ENCODE measurements at places on chromosomes 4 and X. TPM values are rescaled to one million over a fixed set of nuclear protein-coding genes. Genes with fewer than 3 reads are reported as not detected.

- no peak for DNase-seq
Observed at GRCh38 chr4:77395481-77395880, 210.1 kb upstream of the CXCL13 start.

DNA sequence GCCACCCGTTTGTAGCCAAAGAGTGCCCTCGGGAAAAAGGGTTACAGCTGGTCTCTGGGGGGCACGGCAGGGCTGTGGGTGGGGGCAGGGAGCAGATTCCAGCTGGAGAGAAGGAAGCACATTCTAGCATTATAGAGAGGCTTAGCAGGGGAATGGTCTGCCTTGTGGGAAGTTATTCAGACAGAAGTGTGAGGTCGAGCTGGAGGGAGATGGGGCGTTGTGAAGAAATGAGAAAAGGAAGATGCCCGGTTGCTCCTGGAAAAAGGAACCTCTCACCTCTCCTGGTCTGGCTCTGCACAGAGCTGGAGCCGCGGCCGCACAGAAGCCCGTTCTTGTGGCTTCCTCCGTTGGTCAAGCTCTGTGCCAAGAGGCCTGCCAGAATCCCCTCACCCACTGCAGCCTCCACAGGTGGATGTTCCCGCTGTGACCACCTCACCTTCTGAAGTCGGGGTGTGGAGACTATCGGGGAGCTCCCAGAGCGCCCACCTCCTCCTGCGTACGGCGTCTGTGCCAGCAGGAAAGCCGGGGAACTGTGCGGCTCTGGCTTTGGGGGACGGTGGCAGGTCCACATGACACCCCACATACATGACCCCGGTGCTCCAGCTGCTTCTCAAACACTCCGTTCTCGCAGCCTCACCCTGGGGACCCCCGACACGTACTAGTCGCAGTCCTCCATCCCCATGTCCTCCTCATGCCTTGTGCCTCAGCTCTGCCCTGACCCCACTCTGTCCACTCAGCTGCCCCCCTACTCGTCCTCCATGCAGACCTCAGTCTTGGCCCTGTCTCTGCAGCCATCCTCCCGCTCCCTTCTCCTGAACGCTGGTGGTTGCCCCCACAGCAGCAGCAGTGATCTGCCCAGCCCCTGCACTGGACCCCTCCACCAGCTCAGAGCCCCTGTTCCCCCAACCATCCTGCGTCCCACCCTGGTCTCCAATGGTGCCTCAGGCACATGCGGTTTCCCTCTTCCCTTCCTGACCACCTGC, 52.2 kb upstream of the HGFAC start:
- DNase-seq = no peak

DNA sequence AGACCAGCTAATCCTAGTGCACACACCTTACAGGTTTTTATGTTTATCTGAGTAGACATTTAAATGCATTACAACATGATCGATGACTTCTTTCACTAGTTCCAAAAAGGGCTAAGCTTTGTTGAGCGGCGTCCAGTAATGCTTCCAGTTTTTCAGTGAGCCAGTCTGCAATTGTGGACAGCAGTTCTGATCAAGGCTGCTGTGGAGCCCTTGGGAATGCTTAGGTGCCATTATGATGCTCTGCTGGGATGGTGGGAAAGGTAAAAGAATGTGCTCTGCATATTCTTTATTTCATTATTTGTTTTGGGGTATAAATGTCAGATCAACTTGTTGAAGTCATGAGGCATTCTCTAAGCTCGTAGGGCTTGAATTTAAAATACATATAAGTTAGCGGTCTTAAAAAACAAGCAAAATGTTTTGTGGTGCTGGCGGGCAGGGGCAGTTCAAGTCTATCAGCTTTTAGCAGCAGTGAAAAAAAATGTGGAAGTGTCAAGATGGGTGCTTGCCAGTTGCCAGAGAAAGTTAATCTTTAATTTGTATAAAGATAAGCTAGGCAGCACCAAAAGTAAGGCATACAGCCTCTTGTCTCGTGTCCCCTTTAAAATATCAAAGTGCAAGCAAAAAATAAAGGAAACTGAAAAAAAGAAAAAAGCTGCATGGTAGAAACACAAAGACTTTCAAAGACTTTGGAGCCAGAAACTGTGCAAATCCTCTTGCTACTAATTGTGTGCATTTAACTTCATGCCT, 5.8 kb downstream of the MID1IP1 start:
- DNase-seq = no peak

NUDT9 gene
- total RNA-seq = 36.0 TPM

HSFX1 gene
- total RNA-seq = 1.3 TPM

GRCh38 chr4:120132935-120133334, 66.3 kb upstream of the MAD2L1 start:
- DNase-seq = no peak

CFP gene
- total RNA-seq = 0.08 TPM

DNA sequence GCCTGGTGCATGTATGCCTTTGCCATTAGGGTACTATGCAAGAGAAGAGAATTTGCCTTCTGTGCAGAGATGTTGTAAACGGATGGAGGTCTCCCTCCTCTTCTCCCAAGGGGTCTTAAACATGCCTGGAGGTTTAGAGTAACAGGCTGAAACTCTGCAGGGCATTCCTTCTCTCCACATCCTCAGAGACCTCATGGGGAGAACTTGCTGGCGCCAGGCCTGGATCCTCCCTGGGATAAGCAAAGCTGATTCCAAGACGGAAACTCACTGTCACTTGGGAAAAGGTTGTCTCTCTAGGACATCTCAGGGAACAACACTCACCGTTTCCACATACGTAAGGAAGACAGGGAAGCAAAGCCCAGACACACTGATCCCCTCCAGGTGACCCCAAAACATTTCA, 76.9 kb upstream of the GPM6B start:
- DNase-seq = no peak

SCML2 gene
- total RNA-seq = 1.4 TPM

GRCh38 chr4:77703666-77704065, 98.0 kb downstream of the CXCL13 start:
- DNase-seq = no peak

GRCh38 chr4:181863856-181864255, 379.3 kb upstream of the TENM3 start:
- no peak for DNase-seq

GRCh38 chr4:140976768-140977167, 156.5 kb downstream of the RNF150 start:
- no peak for DNase-seq

DNA sequence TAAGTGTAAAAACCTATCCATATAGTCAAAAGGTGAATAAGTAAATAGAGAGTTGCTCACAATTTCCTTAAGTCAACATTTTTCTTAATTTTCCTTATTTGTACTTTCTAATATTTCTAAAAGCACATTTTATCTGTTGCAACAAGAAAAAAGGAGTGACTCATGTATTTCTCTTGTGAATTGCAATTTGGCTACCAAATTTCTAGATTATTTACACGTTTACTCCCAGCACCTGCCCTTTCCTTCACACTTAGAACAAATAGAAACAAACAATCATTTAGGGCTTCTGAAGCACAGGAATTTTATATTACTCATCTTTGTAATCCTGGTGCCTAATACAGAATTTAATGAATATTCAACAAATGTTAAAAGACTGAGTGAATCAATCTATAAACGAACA, 22.2 kb downstream of the BTC start:
- DNase-seq = peak; percentile 18

DNA sequence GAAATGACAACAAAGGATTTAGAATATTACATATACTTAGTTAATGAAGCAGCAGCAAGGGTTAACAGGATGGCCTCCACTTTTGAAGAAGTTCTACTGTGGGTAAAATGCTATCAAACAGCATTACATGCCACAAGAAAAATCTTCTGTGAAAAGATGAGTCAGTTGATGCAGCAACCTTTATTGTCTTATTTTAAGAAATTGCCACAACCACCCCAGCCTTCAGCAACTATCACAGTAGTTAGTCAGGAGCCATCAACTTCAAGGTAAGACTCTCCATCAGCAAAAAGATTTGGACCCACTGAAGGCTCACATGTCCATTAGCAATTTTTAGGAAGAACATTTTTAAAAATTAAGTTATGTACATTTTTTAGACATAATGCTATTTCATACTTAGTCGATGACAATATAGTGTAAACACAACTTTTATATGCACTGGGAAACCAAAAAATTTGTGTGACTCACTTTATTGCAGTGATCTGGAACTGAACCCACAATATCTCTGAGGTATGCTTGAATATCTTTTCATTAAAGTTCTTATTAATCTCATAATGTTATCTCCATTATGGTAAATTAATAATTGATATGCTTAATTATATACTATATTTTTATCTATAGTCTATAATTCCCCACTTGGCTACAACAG, 81.2 kb downstream of the SPCS3 start:
- DNase-seq = peak; percentile 14
